ENCODE measurements at places on chromosomes 11 and 22. TPM values are rescaled to one million over a fixed set of nuclear protein-coding genes. Genes with fewer than 3 reads are reported as not detected.

GRCh38 chr11:72702096-72702495, 27.9 kb upstream of the PDE2A start:
- H3K27ac ChIP-seq: no peak overlapping the region
- no peaks in the 10 kb centered on the region for H3K4me1 ChIP-seq
- no peak for DNase-seq
- H3K4me3 ChIP-seq: no peak overlapping the region
- H3K27me3 ChIP-seq: no peaks in the 10 kb centered on the region
- H3K36me3 ChIP-seq: no peaks in the 10 kb centered on the region

DNA sequence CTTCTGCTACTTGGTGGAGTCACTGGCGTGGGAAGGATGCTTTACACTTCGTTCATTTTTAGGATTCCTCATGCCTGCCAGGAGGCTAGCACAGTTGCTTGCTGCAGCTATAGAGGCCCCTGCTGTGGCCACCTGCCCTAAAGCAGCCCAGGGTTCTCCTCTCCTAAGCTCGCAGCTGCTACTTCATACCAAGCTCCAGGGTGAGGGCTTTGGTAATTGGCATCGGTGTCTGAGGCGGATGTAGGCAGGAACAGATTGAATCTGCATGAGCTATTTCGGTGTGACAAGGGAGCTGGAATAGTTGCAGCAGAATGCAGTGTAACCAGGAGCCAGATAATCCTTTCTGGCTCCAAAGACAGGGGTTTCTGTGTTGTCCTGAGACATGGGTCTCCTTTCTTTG, 133.1 kb downstream of the MICAL2 start:
- H3K27ac ChIP-seq: no peak overlapping the region
- H3K27me3 ChIP-seq: no peaks in the 10 kb centered on the region
- no peak overlapping the region for H3K4me3 ChIP-seq
- no peaks in the 10 kb centered on the region for H3K4me1 ChIP-seq
- no peaks in the 10 kb centered on the region for H3K36me3 ChIP-seq
- DNase-seq: no peak

GRCh38 chr11:122242731-122243130, 126.7 kb upstream of the BLID start:
- H3K36me3 ChIP-seq: no peaks in the 10 kb centered on the region
- H3K4me1 ChIP-seq: no peaks in the 10 kb centered on the region
- H3K27ac ChIP-seq: no peak overlapping the region
- DNase-seq: no peak
- no peaks in the 10 kb centered on the region for H3K27me3 ChIP-seq

DNA sequence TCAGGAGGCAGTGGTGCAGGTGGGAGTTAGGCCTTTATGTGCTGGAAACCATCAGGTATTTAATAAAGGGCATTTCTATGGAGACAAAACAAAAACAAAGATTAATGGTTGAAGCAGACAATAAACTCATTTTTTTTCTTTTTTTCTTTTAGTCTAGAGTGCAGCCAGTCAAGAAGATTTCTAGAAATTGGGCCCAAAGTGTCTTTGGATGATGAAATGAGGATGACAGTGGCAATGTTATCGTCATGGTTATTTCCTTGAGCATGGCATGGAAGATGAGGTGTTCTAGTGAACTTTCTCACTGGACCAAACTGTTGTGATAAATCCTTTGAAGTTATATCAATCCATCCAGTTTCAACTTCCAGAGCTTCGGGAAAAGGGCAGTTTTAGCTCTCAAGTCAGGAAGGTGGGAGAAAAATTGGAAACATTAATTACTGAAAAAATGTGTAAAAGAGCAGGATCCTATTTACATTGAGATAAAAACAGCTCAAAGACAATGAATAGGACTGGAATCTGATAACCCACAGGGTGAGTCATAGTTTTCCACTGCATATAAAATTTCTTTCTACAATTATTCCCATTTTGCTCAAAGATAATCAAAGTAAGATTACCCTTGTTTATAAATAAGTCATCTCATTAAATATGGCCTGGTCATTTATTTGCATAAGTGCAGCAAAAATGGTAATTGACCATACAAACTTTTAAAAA, 33.0 kb downstream of the PRR5L start:
- H3K27me3 ChIP-seq: no peaks in the 10 kb centered on the region
- no peaks in the 10 kb centered on the region for H3K36me3 ChIP-seq
- peaks cover 11% of the 10 kb centered on the region for H3K4me1 ChIP-seq
- H3K4me3 ChIP-seq: no peak overlapping the region
- no peak for DNase-seq
- no peak overlapping the region for H3K27ac ChIP-seq

- H3K36me3 ChIP-seq: no peaks in the 10 kb centered on the region
- DNase-seq: no peak
- peaks cover 3% of the 10 kb centered on the region for H3K4me1 ChIP-seq
Observed at GRCh38 chr22:42217752-42218280, 52.6 kb downstream of the TCF20 start.

DNA sequence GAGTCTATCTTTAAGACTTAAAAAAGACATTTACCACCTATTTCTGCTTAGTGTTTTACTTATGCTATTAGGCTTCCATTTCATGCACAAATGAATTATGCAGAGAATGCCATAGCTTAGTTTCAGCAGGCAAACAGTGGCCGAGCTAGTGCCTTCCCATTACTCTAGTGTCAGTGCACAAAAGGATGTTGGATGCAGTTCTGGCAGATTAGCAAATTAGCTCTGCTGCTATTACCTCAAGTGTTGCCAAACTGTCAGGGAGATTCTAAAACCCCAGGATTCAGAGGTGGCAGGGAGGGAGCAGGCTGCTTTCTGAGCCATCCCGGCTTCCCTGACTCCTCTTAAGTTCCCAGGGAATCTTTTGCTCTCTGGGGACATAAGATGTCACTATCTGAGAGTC, 209.4 kb upstream of the NCAM1 start:
- H3K4me1 ChIP-seq: no peaks in the 10 kb centered on the region
- no peak for DNase-seq
- no peaks in the 10 kb centered on the region for H3K27me3 ChIP-seq
- H3K36me3 ChIP-seq: no peaks in the 10 kb centered on the region
- H3K27ac ChIP-seq: no peak overlapping the region

Gene CLCF1
- polyA plus RNA-seq: 27.8 TPM

Gene SLC17A6
- not detected for polyA plus RNA-seq

Gene SCN4B
- not detected for polyA plus RNA-seq

Measured in B cell (primary cell).